ENCODE measurements at places on chromosomes 5 and 9.

GRCh38 chr9:107174441-107174840, 108.6 kb upstream of the RAD23B start:
- no peak for DNase-seq

GRCh38 chr5:142548739-142549275, 137.1 kb downstream of the FGF1 start:
- DNase-seq, result peak; percentile 93

DNA sequence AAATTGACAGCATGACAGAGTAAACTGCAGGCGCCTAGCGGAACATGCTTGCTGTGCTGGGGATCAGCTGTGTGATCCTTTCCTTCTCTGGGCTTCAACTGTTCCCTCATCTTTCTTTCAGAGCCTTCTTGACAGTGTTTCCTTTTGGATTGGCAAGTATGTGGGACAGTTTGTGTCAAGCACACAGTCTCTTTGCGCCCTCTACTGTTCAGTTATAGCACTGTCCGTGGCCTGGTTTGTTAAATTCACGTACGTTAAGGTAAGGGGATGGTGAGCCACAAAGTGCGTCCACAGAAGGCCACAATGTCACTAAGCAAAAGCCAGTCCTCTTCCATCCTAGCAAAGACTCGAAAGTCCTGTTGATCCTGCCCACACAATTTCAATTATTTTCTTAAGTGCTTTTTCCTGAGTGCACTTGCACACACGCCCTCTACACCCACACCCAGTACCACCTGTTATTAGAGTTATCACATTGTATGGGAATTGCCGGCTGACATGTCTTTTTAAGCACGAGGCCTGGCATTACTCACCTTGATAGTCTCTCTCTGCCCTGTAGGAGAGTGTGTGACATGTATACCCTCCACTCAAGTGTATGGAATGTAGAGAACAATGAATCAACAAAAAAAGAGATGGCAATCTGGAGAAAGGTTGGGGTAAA, 22.5 kb upstream of the PTPN3 start:
- peak; percentile 52 for DNase-seq

GRCh38 chr5:178204935-178205748, 809 bp downstream of the HNRNPAB start:
- no peak for DNase-seq

DNA sequence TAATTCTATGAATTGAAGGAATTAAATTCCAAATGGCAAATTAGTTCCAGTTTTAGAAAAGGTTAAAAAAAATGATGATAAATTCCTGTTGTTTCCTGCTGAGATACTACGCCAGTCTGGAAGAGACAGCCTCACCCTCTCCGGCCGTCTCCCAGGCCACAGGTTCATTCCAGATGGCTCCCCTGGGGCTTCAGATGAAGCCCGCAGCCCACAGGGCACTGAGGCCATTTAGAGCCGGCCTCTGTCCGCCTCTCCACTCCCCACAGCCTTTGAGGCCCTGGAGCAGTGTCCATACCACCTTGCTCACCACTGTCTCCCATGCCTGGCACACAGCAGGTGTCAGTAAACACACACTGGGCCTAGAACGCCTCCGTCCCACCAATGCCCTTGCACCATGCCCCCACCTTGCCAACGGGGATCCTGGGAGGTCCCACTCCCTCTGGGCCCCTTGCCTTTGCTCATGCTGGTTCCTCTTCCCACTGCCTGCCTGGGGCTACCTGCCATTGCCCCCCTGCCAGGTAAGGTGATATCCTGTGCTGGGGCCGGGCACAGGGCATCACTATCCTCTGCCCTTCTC, 26.1 kb downstream of the GFPT2 start:
- DNase-seq, result no peak

GRCh38 chr9:72597181-72597517, 75.7 kb downstream of the TMC1 start:
- no peak for DNase-seq

GRCh38 chr5:2509527-2509926, 241.9 kb downstream of the IRX2 start:
- no peak for DNase-seq

- DNase-seq, result no peak
Observed at GRCh38 chr9:89771205-89771604, 166.4 kb downstream of the GADD45G start.

DNA sequence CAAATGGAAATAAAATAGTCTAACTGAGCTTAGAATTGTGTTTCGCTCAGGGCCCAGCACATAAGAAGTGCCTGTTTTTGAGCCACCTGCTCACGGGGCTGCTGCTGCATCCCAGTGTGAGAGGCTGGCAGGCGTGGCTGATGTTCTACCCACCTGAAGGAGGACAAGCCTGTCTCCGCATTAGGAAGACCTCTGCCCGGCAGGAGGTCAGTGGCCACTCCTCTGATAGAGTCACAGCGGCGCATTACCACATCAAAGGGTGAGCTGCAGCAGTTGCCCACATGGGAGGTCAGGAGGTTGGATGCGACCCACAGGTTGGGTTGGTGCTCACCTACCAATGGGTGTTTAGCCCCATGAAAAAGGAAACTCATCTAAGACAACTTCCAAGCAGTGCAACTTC, 3.7 kb upstream of the SLC6A7 start:
- no peak for DNase-seq

- DNase-seq, result no peak
Observed at GRCh38 chr5:69531406-69531801, 28.6 kb upstream of the GTF2H2C start.

- DNase-seq, result no peak
Observed at GRCh38 chr9:133199648-133200321, 9.3 kb downstream of the OBP2B start.

DNA sequence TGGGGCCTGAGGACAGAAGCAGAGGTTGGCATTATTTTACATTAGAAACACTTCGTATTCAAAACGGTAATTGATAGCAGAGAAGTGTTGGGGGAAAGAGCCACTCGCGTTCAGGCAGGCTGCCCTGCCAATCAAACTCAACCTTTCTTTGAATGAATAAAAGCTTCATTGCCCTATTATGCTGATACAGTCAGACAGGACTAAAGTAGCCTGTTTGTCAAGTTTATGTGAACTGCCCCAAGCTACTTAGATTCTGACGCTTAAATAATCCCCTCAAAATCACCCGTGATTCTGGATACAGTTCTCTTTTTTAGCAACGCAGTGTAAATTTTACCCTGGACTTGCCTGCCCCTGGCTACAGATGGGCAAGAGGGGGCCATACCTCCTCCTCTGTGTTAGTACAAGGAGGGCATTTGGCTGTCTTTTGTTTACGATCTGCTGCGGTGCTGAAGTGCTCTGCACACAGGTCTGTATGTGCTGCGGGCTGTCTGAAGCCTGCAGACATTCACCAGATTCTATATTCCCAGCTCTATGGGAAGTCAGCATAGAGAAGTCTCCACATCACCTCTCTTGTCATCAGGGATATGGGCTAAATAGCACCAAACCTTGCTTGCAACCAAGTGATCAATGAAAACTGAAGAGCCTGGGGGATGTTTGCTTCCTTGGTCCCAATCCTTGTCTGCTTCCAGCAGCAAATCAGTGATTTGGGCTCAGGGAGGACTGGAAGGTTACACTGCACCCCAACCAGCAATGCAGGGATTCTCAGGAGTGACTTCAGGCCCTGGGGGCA, 218.4 kb downstream of the EBF1 start:
- DNase-seq, result no peak

DNA sequence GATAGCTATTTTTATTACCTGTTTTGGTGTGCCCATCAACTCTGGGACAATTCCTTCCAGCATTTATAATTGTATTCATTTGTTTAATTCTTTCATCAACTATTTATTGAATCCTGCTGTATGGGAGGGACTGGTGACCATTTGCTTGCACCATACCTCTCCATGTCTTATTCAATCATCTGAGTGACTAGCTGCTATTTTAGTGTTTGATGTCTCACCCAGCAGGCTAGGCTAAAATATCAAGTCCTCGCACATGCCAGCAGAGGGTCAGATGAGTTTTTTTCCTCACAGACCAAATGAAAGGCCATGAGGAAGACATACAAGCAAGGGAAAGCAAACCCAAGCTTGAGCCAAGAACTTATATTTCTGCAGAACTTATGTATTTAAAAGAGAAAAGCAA, 63.9 kb downstream of the CETN3 start:
- no peak for DNase-seq

GRCh38 chr5:62029303-62029702, 276.7 kb upstream of the KIF2A start:
- DNase-seq, result no peak
